ENCODE measurements at places on chromosomes 1 and 21.

GRCh38 chr1:248793592-248793991 lies 32.1 kb downstream of the SH3BP5L start:
- no peak for DNase-seq

GRCh38 chr1:53328541-53329499 lies 950 bp upstream of the LRP8 start:
- DNase-seq = no peak

DNA sequence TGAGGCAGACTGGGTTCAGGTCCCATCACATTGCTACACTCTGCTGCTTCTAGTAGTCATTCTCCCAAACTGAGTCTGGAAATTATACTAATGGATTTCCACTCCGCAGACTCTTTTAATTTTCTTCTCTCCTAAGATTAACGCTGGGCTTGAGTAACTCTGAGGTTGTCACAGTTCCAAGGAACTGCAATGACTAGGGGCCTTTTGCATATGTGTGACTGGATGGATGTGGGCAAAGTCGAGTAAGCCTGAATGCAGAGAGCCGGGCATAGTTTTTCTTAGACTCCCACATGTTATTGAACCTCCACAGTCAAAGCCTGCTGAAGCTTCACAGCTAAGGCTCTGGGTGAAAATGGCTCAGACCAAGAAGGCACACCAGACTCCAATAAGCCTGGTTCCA lies 160.9 kb upstream of the PROX1 start:
- DNase-seq = no peak

DNA sequence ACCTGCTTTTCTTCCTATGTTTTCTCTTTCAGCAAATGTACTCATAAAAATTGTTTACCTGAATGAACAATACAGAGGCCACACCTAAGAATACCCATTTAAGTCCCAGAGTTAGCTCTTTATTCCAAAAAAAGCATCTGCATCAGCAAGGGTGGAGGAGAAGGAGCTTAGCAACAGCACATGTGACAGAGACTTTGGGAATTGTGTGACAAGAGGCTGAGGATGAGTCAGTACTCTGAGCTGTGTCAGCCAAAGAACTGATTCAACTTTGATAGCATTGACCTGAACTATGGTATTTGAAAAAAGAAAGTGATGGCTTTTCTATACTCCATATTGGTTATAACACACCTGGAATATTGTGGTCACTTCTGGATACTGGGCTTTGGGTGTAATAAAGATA lies 162.7 kb downstream of the ZNF648 start:
- DNase-seq = no peak

GRCh38 chr1:99638853-99639252 lies 7.1 kb upstream of the PALMD start:
- no peak for DNase-seq

DNA sequence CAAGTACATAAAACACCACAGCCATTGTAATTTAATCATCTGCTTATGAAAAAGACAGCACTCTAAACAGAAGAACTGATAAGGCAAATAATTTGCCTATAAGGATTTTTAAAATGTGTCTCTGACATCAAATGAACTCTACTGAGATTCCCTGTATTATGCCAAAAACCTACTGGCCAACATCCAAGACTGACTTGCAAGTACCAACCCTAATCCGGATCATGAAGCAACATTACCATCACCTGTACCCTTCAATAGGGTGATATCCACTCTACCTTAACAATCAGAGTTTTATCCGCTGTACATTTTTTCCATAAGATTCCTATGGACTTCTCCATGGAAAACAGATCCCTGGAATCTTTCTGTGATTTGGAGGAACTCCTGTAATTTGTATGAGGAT lies 4.6 kb downstream of the RGS7 start:
- no peak for DNase-seq

DNA sequence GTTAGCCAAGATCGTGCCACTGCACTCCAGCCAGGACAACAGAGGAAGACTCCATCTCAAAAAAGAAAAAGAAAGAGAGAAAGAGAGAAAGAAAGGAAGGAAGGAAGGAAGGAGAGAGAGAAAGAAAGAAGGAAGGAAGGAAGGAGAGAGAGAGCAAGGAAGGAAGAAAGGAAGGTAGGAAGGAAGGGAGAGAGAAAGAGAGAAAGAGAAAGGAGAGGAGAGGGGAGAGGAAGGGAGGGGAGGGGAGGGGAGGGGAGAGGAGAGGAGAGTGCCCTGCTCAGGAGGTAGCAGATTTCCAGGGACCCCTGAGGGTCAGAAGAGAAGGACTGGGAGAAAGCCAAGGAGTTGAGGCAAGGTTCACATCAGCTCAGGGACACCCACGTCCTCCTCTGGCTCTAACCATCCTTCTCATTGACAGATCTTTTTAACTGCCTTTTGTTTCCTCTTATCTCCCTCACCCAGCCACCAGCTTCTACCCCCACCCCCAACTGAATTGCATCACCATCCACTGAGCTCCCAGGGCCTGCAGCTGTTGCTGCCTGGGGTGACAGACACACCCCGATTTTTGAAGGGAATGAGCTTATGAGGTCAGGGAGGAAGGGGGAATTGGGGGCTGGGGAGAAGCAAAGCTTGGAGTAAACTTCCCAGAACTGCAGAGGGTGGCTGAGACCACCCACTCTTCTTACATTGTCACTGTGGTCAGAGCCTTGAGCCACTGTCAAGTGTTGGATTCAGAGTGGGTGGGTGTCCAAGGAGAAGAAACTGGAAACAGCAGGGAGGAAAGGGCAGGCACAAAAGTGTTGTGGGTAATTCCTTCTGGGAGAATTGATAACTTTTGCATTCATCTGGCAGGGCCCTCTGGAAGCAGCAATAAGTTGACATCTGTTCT lies 91.6 kb downstream of the GLUL start:
- DNase-seq = peak; percentile 27
